ENCODE measurements at places on chromosomes 16 and 17.
A peak's percentile ranks its signal among the peaks of the same experiment; 100 is the strongest.

- DNase-seq: no peak
Observed at GRCh38 chr17:40084477-40084876, 15.9 kb downstream of the NR1D1 start.

GRCh38 chr17:77366206-77366557 is 225.4 kb downstream of the SEC14L1 start:
- no peak for DNase-seq

DNA sequence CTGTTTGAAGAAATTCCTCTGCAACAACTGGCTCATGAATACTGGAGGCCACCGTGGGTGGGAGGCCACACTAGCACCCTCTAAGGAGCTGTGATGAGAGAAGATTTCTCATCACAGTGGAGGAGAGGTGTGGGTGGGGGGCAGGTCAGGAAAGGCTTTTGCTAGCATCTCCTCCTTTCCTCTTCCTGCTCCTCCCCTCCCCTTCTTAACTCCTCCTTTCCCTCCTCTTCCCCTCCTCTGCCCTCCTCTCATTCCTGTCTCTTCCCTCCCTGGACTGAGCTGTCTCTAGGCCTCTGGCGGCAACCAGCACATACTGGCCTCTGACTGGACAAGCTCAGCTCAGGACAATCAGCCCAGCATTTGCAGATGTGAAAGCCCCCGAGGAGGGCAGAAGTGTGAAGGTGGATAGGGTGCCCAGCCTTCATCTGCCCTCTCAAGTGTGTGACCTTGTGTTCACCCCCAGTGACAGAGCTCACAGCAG is 19.0 kb upstream of the LHX1 start:
- DNase-seq: no peak

DNA sequence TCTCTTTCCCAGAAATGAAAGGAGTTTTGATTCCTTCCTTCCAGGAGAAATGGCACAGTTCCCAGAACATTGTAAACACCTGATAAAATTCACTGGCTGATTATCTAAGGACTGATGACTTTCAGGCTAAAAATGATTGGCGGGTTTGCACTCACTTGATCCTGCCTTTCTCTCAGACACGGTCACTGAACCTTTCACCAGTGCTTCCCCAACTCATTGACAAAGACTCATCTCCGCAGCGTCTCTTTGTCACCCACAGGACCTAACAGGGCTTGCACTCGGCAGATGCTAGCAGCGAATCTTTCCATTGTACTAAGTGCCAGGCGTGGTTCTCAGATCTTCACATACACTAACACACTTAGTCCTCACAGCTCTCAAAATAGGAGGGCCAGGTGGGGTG is 7.3 kb upstream of the DHRS7C start:
- no peak for DNase-seq

GRCh38 chr16:89335803-89336485 is 118.4 kb downstream of the ZNF778 start:
- no peak for DNase-seq

GRCh38 chr17:22278302-22279275 is 586.3 kb downstream of the KCNJ18 start:
- DNase-seq: no peak

- DNase-seq: peak; percentile 28
Observed at GRCh38 chr17:51165680-51166197, 472 bp upstream of the NME2 start.

GRCh38 chr17:64572682-64573154 is 65.9 kb downstream of the CEP95 start:
- DNase-seq: no peak

DNA sequence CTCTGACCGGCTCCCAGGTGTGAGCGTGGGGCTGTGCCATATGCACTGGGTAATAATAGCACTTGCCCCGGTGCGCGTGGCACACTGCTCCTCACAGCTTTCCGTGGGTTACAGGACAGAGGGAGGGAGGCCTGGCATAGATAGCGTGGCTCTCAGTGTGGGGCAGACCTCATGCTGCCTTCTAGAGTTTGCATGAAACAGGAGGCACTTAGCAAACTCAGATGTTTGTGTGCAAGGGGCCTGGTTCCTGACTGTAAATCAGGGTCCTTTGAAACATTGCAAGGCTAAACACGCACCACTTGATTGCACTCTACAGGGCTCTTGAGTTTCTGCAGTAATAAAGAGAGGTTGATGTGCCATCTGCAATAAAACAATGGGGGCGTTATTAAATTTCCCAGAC is 101.7 kb downstream of the RPTOR start:
- DNase-seq: peak; percentile 83

DNA sequence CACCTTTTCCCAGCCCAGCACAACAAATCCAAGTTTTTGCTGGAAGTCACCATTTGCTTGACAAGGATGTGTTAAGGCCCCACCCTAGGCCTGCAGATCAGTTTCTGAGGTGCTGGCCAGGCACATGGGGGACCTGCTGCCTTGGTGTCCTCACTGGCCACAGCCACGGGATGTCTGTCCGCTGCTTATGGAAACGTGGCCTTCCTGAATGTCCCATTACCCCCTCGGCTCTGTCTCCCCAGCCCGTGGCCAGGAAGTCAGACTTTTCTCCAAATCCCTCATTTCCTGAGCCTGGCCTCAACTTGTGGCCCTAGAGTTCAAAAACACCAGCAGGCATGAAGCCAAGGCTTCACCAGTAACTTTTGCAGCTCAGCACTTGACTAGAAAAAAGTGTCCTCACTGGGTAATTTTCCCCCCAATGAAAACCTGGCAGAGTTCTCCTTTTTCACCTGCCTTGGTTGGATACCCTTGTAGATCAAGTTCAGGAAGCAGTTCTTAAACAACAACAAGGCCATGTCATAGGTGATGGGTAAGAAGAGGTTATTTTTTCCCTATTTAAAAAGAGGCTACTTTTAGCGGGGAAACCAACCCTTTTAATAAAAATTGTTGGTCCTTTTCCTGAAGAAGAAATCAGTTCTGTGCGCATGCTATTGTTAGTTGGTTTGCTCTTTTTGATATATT is 80.8 kb downstream of the SOCS1 start:
- DNase-seq: peak; percentile 3

- no peak for DNase-seq
Observed at GRCh38 chr17:55321427-55322060, 56.8 kb downstream of the HLF start.

DNA sequence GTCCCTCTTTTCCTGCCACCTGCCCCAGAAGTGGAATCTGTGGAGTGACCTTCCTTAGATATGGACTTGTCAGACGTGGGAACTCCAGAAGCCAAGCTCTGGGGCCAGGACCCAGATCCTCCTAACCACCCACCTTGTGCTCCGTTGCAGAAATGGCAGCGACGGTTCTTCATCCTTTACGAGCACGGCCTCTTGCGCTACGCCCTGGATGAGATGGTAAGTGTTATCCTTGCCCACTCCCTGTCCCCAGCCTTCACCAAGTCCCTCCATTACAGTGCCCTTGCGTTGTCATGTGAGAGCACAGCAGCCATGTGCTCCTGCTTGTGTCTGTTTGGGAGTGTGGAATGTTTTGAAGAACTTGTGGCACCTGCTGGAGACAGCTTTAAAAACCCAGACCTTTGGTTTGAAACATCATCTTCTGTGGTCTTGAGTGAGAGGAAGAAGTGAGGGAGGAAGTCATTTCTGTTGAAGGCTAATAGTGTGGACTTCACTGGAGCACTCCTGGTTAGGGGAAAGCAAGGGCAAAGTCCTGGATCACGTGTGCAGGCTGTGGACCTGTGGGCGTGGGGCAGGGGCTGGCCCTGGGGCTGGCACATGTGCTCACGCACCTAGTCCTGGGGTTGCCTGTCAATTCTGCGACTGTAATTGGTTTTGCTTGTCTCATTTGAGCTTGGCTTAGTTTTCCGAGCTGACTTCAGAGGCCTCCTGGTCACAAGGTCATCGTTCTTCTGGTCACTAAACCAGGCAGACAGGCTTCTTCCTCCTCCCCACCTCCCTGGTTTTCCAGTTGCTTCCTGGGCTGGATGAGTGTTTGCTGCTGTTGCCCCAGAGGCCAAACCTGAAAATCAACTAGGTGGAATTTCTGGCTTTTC is 35.8 kb downstream of the MPRIP start:
- no peak for DNase-seq

GRCh38 chr16:87033541-87034300 is 283.5 kb downstream of the C16orf95 start:
- no peak for DNase-seq

GRCh38 chr17:52451294-52451861 is 292.9 kb upstream of the CA10 start:
- DNase-seq: no peak

GRCh38 chr16:28110479-28110878 is 47.0 kb upstream of the GSG1L start:
- no peak for DNase-seq

DNA sequence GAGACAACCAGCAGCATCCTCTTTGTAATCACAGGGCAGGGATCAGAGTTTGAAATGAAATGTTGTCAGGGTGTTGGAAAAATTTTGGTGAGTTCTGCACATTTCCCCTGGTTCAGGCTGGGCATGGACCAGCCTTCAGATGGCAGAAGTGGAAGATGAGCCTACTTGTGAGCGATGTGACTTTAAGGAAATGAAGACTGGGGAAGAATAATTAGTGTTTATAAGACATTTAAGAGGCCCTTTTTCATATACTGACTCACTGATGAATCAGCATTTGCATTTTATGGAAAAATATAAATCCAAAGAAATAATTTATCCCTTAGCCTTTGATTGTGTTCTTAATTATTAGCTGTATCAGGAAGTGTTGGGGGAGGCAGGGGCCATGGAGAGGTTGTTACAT is 20.9 kb downstream of the GPR179 start:
- no peak for DNase-seq

- no peak for DNase-seq
Observed at GRCh38 chr17:15967706-15968399, 22.9 kb downstream of the ADORA2B start.

DNA sequence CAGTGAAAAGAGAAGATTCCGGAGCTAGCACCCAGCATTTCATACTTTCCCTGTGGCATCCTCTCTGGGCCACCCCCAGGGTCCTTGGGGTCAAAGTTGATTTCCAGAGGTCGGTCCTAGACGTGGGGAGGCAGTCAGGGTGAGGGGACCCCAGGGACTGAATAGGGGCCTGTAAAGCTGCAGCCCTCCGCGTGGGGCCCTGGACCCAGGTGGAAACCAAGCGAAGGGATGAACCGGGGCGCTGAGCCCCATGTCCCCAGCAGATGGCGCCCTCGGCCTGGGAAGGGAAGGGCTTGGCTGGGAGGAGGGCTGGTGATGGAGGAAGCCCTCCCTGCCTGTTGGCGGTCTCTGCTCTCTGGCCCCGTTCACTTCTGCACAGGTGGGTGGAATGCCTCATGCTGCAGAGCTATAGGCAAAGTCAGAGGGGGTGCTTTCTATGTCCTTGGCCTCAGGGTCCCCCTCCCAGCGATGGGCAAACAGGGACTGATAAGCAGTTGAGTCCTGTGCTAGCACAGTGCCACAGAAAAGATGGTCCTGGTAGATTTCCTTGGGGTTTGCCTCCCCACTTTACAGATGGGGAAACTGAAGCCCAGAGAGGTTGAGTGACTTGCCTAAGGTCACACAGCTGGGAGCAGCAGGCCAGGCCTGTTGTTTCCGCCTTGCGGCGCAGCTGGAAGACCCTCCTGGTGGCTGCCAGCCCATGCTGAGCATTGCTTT is 163.4 kb upstream of the CIBAR2 start:
- peak; percentile 12 for DNase-seq

DNA sequence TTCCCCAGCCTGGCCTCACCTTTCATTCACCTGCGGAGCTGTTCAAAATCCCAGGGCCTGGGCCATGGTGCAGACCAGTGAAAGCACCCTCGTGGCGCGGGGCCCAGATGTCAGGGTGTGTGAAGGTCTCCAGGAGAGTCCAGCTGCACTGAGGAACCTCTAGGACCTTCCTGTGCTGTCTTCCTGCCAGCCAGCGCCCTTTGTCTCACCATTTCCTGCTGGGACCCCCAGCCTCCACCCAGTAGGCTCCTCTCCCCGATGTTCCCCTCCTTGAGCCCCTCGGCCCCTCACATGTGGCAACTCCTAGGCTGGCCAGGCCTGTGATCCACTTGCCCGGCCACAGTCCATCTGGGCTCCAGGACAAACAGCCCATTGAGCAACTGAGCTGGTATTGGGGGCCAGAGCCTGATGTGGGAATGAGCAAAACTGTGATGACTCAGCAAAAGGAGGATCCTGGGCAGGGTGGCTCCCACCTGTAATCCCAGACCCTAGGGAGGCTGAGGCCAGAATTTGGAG is 677 bp downstream of the SULT1A2 start:
- no peak for DNase-seq

DNA sequence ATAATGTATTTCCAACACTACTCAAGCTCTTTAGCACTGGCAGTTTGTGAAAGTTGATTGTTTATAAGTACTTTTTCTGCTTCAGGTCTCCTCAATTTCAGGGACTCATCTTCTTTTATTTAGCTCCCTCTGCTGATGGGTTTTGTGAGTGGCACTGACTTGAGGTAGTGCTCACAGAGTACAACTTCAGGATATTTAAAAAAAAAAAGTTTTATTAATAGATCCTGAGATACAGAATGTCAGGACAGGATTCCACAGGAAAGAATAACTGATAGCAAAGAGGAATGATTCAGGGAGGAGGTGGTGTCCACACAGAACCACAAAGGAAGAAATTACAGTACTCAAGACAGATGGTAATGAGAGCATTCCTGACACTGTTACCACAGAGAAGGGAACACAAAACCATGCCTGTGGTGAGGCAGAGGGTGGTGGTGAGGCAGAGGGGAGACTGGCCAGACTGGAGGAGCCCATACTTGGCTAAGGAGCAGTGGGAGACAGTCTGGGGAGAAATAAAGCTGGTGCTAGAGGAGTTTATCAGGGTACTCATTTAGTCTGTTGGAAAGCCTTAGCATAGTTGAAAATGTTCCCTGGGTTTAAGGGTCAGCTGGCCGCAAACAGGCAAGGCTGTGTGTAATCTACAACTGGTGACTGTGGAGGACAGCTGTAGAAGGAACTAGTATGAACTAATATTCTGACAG is 63.7 kb downstream of the SPAG9 start:
- peak; percentile 31 for DNase-seq

DNA sequence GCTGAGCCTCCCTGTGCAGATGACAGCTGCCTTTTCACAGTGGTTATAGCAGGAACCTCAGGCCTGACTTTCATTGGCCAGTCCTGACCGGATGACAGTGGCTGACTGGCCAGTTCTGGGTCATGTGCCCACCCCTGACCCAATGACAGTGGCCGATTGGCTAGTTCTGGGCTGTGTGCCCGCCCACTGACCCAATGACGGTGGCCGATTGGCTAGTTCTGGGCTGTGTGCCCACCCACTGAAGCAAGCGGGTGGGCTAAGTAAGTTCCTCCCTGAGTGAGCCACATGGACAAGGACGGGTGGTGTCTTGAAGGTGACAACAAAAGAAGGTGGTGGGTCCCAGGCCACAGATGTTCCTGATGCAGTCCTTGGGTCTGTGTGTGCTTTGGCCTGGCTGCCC is 9.5 kb downstream of the DEF8 start:
- no peak for DNase-seq

- DNase-seq: no peak
Observed at GRCh38 chr17:18944646-18945045, 7.3 kb upstream of the SLC5A10 start.

DNA sequence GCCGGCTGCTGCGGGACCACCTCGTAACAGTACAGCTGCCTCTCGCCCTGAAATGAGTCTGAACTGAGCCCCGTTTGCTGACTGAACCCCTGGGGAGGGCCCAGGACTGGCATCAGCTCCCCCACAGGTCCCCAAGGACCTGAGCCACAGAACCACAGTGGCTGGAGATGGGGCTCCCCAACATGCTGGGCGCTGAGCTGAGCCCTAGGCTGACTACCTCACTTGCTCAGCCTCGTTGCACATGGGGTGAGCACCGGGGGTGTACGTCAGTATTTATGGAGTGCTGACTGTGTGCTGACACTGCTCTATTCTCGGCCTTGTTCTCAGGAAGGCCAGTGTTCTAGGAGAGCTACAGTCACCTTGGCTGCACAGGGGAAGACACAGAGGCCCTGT is 6.6 kb upstream of the VASN start:
- DNase-seq: no peak

All from DMS79 treated with DMSO at 0.1 percent for 48 hours (cell line).